Left ventricle myocardium inferior (tissue), 1 donor: ENCODE measurements at places on chromosomes 1 and 21.

DNA sequence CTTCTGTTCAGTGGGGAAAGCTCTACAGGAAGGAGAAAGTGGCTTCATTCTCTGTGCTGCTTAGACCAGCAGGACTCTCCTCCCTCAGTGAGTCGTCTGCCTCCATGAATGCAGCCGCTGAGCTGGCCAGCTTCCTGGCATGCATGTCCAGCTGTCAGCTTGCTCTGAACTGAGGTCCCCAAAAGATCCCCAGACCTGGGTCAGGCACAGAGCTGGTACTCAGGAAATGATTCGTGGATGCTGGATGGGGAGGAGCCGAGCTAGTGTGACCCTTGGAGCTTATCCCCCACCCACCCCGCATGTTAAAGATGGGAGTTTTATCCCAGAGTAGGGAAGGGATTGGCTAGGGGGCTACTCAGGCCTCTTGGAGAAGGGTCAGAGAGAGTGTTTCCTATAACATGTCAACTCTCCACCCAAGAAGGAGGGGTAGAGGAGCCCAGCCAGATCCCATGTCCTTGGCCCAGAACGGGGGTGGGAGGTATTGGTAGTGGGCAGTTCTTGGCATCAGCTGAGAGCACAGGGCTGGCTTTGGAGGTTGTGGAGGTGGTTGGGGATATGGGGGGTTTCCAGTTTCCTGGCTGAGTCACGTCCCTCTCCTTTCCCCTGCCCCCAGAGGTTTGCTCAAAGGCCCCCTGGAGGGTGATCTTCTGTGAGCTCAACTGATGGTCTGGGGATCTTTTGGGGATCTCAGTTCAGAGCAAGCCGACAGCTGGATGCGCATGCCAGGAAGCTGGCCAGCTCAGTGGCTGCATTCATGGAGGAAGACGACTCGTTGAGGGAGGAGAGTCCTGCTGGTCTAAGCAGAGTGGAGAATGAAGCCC, 110.1 kb downstream of the FOXD2 start:
- no peak for DNase-seq

DNA sequence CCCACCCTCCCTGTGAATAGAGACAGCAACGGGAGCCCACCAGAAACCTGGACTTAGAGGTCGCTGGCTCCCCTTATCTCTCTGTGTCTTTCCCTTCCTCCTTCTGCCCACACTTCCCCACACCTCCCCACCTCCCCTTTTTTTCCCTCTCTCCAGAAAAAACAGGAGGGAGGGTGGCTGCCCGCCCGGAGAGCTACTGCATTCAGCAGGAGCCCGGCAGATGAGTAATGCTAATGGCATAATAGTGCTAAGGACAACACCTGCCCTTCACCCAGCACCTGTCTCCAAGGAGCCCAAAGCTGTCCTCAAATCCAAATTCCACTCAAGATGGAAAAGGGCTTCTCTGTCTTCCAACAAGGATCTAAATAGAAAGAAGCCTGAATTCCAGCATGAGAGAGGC, 11.4 kb upstream of the PRELP start:
- no peak for DNase-seq

GRCh38 chr21:40454057-40454456, 392.9 kb downstream of the DSCAM start:
- no peak for DNase-seq

- DNase-seq, result no peak
Observed at GRCh38 chr1:160539990-160540858, 17.2 kb upstream of the SLAMF6 start.

DNA sequence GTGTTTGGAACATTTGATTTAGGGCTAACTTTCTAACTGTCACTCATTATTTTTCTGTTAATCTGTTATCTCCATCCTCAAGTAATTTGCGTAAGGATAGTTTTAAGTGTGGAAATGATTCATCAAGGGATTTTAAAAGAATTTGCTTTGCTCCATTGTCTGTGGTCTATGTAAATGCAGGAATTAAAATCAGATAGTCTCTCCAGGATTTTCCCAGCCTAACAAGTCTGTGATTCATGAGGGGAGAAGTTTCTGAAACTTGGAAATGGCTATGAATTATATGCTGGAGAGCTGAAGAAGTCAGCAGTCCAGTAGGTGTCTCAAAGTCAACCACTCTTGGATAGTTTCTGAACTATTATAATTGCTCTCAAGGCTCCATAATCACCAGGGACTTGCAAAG, 264.5 kb downstream of the MRPL39 start:
- no peak for DNase-seq

DNA sequence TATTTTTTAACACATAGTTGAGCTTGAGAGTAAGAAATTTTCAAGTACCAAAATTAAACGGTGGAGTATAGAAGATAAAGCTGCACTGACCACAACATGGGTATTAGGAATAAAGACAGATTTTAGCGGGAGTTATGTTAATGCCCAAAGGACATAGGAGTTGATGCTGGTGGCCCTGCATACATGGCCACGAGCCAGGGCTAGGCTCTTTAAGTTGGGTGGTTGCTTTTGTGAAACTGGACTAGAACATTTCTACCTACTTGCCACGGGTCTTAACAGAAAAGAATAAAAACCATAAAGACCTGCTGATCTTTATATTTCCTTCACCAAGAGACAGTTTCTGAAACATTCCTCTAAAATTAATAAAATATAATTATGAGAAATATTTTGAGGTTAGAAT, 14.9 kb downstream of the EDEM3 start:
- no peak for DNase-seq

- DNase-seq, result no peak
Observed at GRCh38 chr1:34682452-34683223, 72.2 kb upstream of the GJB5 start.
